ENCODE measurements at places on chromosomes 12 and 14.

- DNase-seq, result no peak
These were observed 49.8 kb upstream of the PARP11 start for GRCh38 chr12:3923021-3923420.

DNA sequence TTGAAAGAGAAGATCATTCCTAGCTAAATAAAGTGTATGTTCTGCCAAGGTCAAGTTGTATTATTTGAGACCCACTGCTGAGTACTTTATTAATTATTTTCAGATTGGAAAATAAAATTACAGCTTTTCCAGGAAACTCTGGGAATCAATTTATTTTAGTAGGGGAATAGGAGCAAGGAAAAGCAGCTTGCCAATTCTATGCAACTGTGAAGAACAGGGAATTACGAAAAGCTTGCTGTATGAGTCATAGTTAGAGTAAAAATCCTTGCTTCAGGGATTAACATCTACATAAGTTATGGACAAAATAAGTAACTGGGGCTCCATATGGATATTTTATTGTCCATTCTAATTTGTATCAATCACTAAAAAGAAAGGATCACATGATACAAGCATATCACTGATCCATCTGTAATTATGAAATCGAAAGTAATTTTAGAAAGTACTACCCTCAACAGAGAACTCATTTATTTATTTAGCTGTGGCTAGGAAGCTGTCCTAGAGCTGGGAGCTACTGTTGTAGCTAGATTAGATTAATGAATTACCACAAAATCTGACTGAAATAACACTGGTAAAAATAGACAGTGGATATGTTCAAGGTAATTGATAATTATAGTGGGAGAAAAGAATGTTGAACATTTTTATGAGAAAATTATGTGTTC, 303.5 kb upstream of the NPAS3 start:
- no peak for DNase-seq

DNA sequence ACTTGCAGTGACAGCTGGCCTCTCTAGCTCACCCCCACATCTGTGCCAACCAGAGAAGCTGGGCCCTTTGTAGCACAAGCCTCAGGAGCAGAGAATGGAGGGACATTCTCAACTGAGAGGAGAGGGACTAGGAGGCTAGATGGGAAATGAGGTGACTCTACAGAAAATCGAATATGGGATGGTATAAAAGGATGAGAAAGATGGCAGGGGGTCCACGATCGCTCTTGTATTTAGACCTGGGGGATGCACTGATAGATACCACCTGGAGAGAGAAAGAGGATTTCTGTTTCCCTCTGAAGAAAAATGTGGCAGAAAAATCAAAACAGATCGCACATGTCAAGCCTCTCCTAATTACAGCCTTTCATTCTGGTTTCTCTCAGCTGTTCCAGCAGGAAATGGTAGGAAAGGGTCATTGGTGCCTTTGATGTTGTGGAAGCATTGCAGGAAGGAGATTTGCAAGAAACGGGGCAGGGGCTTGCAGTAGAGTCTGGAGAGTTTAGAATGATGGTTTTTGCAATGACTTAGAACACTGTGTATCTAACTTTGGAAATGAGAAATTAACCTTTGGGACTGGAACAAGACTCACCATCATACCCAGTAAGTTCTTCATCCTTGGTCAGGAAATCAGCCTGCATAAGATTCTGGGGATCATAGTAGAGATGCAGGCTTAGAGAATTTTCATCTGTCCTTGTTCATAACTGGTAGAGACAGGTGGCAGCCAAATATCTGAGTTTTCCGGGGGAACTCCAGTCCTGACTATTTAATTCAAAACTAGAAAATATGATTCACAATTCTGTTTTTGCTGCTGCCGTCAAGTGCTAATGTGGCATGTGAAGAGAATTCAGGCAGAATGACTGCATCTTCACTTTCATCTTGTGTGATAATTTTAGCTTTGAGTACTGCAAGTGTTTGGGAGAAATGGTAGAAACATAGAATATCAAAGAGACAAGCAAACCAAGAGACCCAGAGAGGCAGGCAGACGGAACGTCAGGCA, 98.8 kb downstream of the DAD1 start:
- DNase-seq, result no peak

- no peak for DNase-seq
These were observed 266.8 kb downstream of the ADAMTS20 start for GRCh38 chr12:43285159-43285598.

- DNase-seq, result no peak
These were observed 718 bp downstream of the CCDC92 start for GRCh38 chr12:123971770-123972456.

- DNase-seq, result no peak
These were observed 126.9 kb upstream of the KRAS start for GRCh38 chr12:25377469-25378177.

DNA sequence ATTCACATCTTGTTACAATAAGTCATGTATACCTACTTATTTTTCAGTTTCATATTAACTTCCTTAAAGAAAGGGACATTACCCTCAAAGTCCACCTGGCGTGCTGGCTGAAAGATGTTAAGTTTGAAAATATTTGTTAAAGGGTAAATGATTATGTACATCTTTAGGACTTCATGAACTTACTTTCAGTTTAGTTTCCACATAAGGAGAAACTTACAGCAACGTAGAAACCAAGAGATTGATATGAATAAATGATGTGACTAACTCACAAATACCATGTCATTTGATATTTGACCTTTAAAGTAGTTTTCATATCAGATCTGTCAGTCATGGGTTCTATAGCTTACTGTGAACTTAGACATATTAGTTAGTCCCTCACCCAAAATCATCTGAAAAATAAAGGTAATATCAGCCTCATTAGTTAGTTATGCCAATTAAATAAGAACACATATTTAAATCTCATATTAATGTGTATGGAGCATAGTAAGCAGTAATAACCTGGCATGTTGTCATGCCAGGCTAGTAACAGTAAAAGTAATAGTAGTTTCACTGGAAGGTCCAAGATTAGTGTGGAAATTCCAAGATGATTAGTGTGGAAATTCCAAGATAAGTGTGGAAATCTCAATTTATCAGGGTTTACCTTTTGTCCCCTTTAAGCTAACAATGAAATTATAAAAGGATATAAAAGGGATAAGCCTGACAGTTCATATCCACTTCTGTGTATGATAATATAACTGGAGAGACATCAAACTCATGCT, 1.9 kb upstream of the CLEC2D start:
- DNase-seq, result no peak

DNA sequence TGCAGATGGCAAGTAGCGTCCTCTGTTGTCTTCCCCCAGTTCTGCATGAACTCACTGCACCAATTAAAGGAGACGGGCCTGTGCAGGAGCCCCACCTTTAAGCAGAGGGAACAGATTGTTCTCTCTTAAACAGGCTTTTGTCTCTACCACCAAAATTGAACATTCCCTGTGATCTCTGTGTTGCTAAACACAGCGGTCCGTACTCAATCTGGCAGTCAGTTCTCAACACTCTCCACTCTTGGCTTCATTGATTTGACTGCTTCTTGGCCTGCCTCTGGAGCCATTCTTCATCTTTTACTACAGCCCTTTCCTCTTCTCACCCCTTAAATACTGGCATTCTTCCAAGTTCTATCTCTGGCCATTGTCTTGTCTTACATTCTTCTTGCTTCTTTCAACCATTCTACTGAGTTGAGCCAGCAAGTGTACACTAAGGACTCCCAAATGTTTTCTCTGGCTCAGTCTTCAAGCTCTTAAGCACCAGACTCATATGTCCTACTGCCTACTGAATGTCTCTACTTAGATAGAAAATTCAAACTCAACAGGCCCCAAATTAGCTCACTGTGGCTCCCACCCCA, 8.0 kb upstream of the NT5DC3 start:
- DNase-seq, result no peak

- no peak for DNase-seq
These were observed 124.7 kb downstream of the TTC6 start for GRCh38 chr14:37720131-37720530.

- no peak for DNase-seq
These were observed 188.8 kb downstream of the FBXL14 start for GRCh38 chr12:1405619-1406018.

DNA sequence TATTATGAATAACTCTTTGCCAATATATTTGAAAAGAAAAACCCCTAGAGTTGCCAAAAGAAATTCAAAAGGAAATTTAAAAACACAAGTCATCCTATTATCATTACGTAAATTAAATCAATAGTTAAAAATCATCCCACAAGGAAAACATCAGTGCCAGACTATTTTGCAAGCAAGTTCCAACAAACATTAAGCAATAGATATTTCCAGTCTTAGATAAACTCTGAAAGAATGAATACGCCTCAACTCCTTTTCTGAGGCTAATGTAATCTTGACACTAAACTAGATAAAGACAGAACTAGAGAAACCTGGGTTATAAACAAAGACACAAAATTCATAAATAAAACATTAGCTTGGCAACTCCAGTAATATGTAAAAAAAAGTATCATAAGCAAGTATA, 245.9 kb downstream of the FOXN3 start:
- no peak for DNase-seq

DNA sequence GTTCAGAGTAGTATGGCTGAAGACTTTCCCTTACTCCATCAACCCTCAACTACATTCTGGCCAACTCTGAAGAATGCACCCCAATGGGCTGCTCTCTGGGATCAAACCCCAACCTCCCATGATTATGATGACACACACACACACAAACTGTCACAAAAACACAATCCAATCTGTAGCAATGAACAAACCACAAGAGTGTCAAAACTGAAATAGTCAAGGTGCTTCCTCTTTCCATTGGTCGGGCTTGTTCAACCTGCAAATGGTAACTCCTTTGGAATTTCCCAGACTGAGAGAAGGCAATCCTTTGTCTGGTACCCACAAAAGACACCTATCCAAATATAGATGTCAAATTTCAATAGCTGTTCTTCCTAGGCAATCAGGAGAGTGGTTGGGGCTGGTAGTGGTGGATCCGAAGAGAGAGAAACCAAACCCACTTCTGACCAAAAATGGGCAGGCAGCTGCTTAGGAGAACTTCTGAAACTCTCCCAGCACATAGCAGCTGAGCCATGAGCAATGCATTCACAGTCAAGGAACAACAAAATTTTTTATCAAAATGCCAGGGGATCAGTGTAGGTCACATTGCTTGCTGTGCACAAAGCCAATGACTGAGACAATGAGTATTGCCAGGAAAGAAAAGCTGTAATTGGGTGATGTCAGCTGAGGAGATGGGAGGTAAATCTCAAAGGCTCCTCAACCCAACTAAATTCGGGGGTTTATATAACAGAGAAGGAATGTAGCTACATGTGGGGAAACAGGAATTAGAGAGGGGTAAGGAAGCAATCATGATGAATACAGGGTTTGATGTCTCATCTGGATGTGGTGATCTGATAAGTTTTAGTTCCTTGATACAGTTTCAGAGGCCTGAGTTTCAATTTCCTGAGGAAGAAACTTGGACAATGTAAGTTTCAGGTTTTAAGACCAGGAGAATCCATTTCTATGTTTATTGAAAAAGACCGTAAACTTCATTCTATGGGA, 191.4 kb downstream of the KITLG start:
- no peak for DNase-seq

- no peak for DNase-seq
These were observed 17.4 kb downstream of the HDAC7 start for GRCh38 chr12:47802312-47802711.

- no peak for DNase-seq
These were observed 16.2 kb downstream of the ALG10B start for GRCh38 chr12:38332814-38333213.

- no peak for DNase-seq
These were observed 536 bp downstream of the TM7SF3 start for GRCh38 chr12:27013611-27014084.

GRCh38 chr14:36522347-36522971, 2.4 kb upstream of the NKX2-1 start:
- no peak for DNase-seq

GRCh38 chr12:123126294-123127181, 24.4 kb downstream of the PITPNM2 start:
- no peak for DNase-seq

DNA sequence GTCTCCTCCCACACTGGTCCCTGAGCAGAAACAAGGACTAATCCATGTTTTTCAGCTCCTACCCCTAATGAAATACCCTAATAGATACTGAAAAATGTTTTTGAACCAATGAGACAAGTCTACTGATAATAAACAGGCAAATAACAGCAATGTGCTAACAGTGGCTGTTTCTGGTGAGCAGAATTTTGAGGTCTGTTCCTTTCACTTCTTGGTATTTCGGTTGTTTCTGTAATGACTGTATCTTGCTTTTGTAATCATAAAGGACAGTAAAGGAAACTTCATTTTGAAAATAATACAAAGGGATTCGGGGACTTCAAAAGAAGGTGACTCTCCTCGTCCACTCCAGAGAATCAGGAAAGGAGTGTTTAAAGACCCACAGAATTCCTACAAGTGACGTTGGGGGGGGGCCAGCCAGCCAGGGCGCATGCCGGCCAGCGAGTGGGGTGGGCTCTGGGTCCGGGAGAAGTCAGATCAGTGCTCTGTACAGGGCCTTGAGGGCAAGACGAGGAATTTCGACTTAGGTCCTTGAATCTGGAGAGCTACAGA, 1.1 kb upstream of the CD9 start:
- no peak for DNase-seq

DNA sequence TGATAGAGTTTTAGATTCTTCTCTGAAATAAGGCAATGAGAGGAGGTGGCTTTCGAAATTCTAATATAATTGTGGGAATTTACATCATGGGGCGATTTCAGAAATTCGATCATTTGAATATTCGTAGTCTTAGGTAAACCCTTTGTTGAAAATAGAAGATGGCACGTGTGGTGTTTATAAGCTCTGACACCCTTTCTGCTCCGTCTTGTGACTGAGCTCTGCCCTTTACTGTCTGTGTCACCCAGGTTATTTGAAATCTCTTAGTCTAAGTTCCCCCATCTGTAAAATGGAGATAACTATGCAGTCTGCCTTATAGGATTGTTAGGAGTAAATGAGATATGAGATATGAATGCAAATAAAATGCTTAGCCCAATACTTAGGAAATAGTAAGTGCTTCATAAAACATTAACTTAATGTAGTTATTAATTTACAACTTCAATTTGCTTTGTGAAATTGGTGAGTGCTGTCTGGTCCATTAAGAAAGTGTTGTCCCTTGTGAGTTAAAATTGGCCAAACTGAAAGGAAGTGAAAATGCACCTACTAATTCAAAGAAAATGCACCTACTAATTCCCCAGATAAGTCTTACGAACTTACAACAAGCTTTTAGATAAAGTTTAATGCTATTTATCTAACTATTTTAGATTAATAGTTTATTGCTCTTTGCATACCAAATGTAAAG, 1.5 kb downstream of the BMAL2 start:
- DNase-seq, result no peak

DNA sequence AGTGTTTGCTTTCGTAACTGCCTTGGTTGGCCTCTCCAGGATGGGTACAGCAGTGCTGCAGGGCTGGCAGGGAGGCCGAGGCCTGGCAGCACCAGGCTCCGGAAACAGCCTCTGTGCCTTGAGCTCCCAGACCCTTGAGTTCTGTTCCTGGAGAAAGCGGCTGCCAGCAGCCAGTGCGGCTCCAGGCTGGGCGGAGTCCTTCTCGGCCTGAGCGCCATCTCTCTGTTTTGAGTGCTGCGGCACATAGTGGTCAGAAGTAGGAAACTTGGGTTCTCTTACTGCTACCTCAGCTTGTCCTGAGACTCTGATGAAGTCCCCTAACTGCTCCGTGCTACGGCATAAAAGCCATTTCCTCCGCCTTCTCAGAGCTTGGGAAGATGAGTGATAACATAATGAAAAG, 65.9 kb downstream of the KCNA1 start:
- no peak for DNase-seq

- DNase-seq, result no peak
These were observed 3.1 kb downstream of the FKBP4 start for GRCh38 chr12:2797721-2798418.

- no peak for DNase-seq
These were observed 15.5 kb upstream of the PLA2G1B start for GRCh38 chr12:120343039-120343537.
